T-helper 1 cell treated with Interleukin-12 subunit alpha and Interleukin-12 subunit beta and Interleukin-4 antibody, amounts not matched to agents 30 ng/mL and 1 ng/mL, for 36 hours (primary cell): ENCODE measurements at places on chromosomes 3 and 15. TPM values are rescaled to one million over a fixed set of nuclear protein-coding genes. Genes with fewer than 3 reads are reported as not detected.

The CFAP92 gene
- total RNA-seq, result not detected in 2 replicates

The GPR62 gene
- total RNA-seq, result not detected in 2 replicates

The ANKRD63 gene
- total RNA-seq, result not detected in 2 replicates

The CHL1 gene
- not detected in 2 replicates for total RNA-seq

The RASGRP1 gene
- total RNA-seq, result 224 and 230 TPM in 2 replicates

The DTX3L gene
- total RNA-seq, result 154 and 160 TPM in 2 replicates
